ENCODE measurements at places on chromosomes 4 and X. TPM values are rescaled to one million over a fixed set of nuclear protein-coding genes. Genes with fewer than 3 reads are reported as not detected.

SAGE1 gene
- total RNA-seq = not detected

UGT2A1 gene
- total RNA-seq = not detected

RTL9 gene
- not detected for total RNA-seq

CISD2 gene
- 18.2 TPM for total RNA-seq

GAGE12G gene
- not detected for total RNA-seq

ZNF718 gene
- 15.1 TPM for total RNA-seq

SMR3A gene
- total RNA-seq = not detected

AP1S2 gene
- total RNA-seq = 12.6 TPM

NAP1L3 gene
- total RNA-seq = 3.4 TPM

TLR1 gene
- total RNA-seq = 4.0 TPM

ARR3 gene
- total RNA-seq = not detected

RRH gene
- 0.34 TPM for total RNA-seq

SYTL4 gene
- total RNA-seq = 11.4 TPM

PASD1 gene
- total RNA-seq = not detected

MAGEA9B gene
- total RNA-seq = not detected

USP17L11 gene
- 0.29 TPM for total RNA-seq

C4orf54 gene
- not detected for total RNA-seq

GPC3 gene
- 4.9 TPM for total RNA-seq

ART3 gene
- total RNA-seq = not detected

MAGEB17 gene
- not detected for total RNA-seq

AGA gene
- total RNA-seq = 27.5 TPM

CXorf51B gene
- total RNA-seq = not detected

ZNF141 gene
- 38.7 TPM for total RNA-seq

SYNPO2 gene
- total RNA-seq = 381 TPM

SLC7A11 gene
- 19.2 TPM for total RNA-seq

EDNRA gene
- total RNA-seq = 15.4 TPM

XAGE3 gene
- not detected for total RNA-seq

OCIAD1 gene
- total RNA-seq = 181 TPM

TMEM31 gene
- not detected for total RNA-seq

MAGEA6 gene
- total RNA-seq = not detected

AVPR2 gene
- 2.3 TPM for total RNA-seq

CBR4 gene
- 34.0 TPM for total RNA-seq

NXF2B gene
- not detected for total RNA-seq

IGFBP7 gene
- 487 TPM for total RNA-seq

IRF2 gene
- 74.9 TPM for total RNA-seq

TRO gene
- total RNA-seq = 11.3 TPM

PTPN13 gene
- total RNA-seq = 158 TPM

THAP6 gene
- 30.8 TPM for total RNA-seq

Measured in ureter (tissue), 1 donor.